ENCODE measurements at places on chromosomes 11 and 22.

DNA sequence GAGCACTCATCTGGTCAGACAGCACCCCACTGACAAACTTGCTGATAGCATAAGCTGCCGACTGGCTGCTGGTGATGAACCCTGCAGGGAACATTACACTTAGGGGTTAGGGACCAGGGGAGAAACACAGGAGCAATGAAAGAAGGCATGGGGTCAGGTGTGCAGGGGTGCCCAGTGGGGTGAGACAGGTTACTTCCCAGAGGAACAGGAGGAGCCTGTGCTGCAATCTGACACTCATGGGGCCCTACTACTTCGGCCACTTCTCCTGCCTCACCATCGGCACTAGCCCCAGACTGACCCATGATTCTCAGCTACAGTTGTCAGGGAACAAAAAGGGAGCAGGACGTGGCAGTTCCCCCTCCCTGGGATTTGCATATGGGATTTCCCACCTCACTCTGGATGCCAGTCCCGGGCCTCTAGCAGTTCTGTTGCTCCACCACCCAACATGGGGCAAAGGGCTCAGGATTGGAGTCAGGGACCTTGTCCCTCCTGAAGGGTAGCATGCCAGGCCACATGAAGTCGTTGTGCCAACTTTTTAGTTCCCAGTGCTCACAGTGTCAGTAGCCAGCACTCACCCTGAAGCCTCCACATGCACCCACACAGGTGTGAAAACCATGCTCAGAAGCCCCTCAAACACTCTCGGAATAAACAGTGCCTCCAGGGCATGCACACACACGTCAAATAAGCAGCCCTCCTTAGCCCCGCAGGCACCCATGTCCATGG, 2.2 kb downstream of the SLC37A4 start:
- peak overlapping the region; percentile 84 for H3K4me3 ChIP-seq
- peaks cover 32% of the 10 kb centered on the region for H3K4me1 ChIP-seq
- H3K36me3 ChIP-seq: peaks cover 8% of the 10 kb centered on the region
- H3K27me3 ChIP-seq: no peaks in the 10 kb centered on the region
- no peak for DNase-seq
- H3K27ac ChIP-seq: no peak overlapping the region

GRCh38 chr11:69155302-69156234, at the start of gene SMIM38:
Gene SMIM38, plus strand, starts transcription at chr11:69155935. Its CDS starts 1,912 bp downstream, at chr11:69157847.
- DNase-seq: no peak
- H3K36me3 ChIP-seq: no peaks in the 10 kb centered on the region
- no peak within 1 kb of the TSS for H3K4me3 ChIP-seq
- no peaks in the 10 kb centered on the region for H3K4me1 ChIP-seq
- peaks cover 15% of the 10 kb centered on the region for H3K27me3 ChIP-seq
- H3K27ac ChIP-seq: no peak within 1 kb of the TSS

DNA sequence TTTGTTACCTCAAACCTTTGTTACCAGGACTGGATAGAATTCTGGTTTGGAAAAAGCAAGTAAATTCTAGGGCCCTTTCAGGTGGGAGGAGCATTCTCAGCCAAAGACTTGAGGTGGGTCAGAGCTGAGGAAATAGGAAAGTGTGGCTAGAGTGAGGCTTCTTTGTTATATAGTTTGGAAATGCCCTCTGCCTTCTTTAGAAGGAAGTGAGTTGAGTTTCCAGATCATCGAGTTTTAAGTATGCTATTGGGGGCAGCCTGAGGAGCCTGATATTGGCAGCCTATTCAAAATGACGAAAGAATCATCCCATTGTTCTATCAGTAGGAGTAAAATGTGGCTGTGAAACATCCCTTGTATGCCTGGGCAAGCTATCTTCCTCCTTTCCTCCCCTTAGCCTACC, 134.1 kb downstream of the ARHGAP42 start:
- H3K4me3 ChIP-seq: no peak overlapping the region
- H3K27ac ChIP-seq: no peak overlapping the region
- no peaks in the 10 kb centered on the region for H3K4me1 ChIP-seq

DNA sequence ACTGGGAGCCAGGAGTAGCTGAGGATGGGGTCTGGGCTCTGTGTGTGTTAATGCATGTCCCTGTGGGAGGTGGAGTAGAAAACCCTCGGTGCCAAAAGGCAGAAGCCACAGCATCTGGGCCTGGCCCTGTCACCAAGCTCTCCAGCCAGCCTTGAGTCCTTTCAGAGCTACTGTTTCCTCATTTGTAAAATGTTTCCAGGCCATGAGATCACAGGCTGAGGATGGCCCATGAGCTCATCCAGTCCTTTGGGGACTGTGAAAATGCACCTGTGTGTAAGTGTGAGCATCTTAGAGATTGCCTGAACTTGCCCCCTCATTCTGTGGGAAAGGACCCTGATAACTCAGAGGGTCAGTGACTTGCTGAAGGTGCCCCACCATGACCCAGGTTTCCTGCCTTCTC, 9.1 kb downstream of the ANKK1 start:
- no peaks in the 10 kb centered on the region for H3K36me3 ChIP-seq
- no peak overlapping the region for H3K27ac ChIP-seq
- peaks cover 2% of the 10 kb centered on the region for H3K27me3 ChIP-seq
- H3K4me3 ChIP-seq: no peak overlapping the region
- no peak for DNase-seq

GRCh38 chr11:119716582-119717498, 12.2 kb downstream of the NECTIN1 start:
- no peak for DNase-seq
- H3K27ac ChIP-seq: no peak overlapping the region
- H3K4me3 ChIP-seq: no peak overlapping the region
- H3K4me1 ChIP-seq: no peaks in the 10 kb centered on the region
- H3K27me3 ChIP-seq: peaks cover 3% of the 10 kb centered on the region
- H3K36me3 ChIP-seq: no peaks in the 10 kb centered on the region

DNA sequence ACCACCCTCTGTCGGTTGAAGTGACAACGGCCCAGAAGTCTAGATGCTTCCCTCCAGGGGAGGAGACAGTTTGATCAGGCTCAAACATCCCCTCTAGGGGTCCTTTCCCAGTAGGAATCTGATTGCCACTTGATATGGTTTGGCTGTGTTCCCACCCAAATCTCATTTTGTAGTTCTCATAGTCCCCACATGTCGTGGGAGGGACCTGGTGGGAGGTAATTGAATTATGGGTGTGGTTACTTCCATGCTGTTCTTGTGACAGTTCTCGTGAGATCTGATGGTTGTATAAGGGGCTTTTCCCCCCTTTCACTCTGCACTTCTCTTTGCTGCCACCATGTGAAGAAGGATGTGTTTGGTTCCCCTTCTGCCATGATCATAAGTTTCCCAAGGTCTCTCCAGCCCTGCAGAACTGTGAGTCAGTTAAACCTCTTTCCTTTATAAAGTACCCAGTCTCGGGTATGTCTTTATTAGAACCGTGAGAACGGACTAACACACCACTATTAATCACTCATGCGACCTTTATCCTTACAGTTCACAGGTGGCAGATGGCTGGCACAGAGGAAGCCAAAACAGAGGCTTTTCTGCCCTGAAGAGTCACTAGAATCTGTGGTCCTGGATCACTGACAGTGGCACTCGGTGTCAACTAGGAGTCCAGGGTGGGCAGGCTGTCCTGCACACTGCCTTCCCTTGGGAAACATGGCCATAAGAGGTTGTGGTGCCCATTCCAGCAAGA, 21.6 kb downstream of the ASPHD2 start:
- H3K36me3 ChIP-seq: no peaks in the 10 kb centered on the region
- no peaks in the 10 kb centered on the region for H3K4me1 ChIP-seq
- H3K4me3 ChIP-seq: no peak overlapping the region
- H3K27ac ChIP-seq: no peak overlapping the region
- H3K27me3 ChIP-seq: no peaks in the 10 kb centered on the region
- no peak for DNase-seq

DNA sequence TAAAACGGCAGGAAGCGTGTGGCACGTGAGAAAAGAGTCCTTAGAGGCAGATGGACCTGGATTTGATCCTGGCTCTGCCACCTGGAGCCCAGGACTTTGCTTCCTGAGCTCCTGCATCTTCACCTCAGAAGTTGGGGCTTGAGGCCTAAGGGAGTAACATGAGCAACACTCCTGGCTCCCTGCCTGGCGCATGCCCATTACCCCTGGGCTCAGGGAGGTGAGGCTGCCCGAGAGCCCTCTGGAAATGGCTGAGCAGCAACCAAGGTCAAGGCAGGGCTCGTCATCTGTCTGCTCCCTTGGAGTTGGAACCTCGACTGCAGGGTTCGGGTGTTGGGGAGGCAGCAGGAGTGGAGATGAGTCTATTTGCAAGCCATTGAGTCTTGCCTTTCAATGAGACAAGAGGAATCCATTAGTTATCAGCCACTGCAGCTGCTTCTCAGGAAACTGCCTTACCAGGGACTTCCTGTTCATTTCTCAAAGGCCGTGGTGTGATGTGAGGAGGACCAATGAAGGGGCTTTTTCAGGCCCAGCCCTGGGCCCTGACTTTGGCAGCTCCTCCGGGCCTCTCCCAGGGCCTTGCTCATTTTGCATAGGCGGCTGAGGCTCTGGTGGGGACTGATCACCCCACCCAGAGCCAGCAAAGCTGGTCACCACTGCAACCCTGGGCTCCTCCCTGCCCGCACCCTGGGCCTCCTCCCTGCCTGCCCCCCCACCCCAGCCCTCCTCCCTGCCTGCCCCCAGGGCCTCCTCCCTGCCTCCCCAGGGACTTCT, 6.4 kb downstream of the FADS2 start:
- H3K27ac ChIP-seq: peak overlapping the region; percentile 92
- peak overlapping the region; percentile 56 for H3K4me3 ChIP-seq
- H3K4me1 ChIP-seq: peaks cover 51% of the 10 kb centered on the region
- H3K27me3 ChIP-seq: no peaks in the 10 kb centered on the region
- no peaks in the 10 kb centered on the region for H3K36me3 ChIP-seq
- DNase-seq: peak; percentile 91

DNA sequence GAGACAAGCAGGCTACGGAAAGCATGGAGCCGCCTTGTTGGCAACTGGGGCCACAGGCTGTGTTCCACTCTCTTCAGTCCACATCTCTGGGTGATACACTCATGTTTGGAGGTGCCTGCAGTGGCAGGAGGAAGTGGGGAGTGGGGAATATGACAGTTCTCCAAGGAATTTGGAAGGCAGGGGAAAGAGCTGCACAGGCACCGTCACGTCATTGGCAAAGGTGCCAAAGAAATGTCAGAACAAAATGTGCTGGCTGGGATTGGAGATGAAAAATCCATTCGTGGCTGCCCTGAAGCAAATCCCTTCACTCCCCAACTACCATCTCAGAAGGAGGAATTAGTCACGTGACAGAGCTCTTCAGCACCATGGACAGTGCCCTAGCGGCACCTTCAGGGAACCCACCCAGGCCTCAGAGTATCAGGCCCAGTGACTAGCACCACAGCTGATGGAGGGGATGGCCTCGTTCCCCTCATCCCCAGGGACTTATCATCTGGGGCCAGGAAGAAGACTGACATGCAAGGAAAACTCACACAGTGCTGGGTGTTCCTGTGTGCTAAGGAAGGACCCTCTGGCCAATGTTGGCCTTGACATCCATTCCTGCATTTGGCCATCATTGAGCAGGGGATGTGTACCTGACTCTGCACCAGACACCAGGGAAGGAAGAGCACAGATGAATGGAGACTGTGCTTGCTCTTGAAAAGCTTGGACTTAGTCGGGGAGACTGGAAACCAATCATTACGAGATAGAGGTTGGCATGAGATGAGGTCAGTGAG, 48.5 kb upstream of the PRDM11 start:
- H3K4me1 ChIP-seq: peaks cover 48% of the 10 kb centered on the region
- no peaks in the 10 kb centered on the region for H3K36me3 ChIP-seq
- no peak for DNase-seq
- H3K27me3 ChIP-seq: peaks cover 40% of the 10 kb centered on the region
- H3K27ac ChIP-seq: no peak overlapping the region

DNA sequence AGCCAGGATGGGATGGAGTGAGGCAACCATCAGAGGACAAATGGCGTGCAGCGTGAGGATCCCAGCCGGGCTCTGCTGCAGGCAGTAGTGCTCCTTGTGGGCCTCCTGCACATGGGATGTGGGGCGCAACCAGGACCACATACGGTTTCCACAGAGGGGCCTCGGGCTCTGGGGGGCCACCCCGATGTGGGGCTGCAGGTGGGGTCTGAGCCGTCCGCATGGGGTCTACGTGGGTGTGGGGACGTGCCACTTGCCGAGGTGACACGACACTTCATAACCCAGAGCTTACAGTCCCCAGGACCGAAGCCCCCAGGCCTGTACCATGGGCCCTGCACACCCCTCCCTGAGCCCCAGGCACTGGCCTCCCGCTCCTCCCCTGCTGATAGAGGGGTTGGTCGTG, 10.8 kb downstream of the TTLL8 start:
- H3K27me3 ChIP-seq: peaks cover 14% of the 10 kb centered on the region
- peak; percentile 62 for DNase-seq
- no peaks in the 10 kb centered on the region for H3K36me3 ChIP-seq
- peaks cover 4% of the 10 kb centered on the region for H3K4me1 ChIP-seq
- H3K27ac ChIP-seq: no peak overlapping the region

GRCh38 chr11:68914761-68915160, 11.1 kb downstream of the IGHMBP2 start:
- peaks cover 12% of the 10 kb centered on the region for H3K36me3 ChIP-seq
- H3K27me3 ChIP-seq: no peaks in the 10 kb centered on the region
- no peaks in the 10 kb centered on the region for H3K4me1 ChIP-seq
- no peak overlapping the region for H3K4me3 ChIP-seq

- no peaks in the 10 kb centered on the region for H3K36me3 ChIP-seq
- no peak for DNase-seq
- H3K4me3 ChIP-seq: no peak overlapping the region
- H3K27ac ChIP-seq: no peak overlapping the region
These were observed 226.3 kb downstream of the SBF2 start for GRCh38 chr11:10067629-10068300.

GRCh38 chr11:69711822-69712801, 8.3 kb upstream of the FGF19 start:
- no peaks in the 10 kb centered on the region for H3K36me3 ChIP-seq
- peaks cover 8% of the 10 kb centered on the region for H3K4me1 ChIP-seq
- DNase-seq: no peak
- peaks cover 21% of the 10 kb centered on the region for H3K27me3 ChIP-seq
- no peak overlapping the region for H3K4me3 ChIP-seq

- no peak overlapping the region for H3K27ac ChIP-seq
- no peak overlapping the region for H3K4me3 ChIP-seq
- no peaks in the 10 kb centered on the region for H3K4me1 ChIP-seq
- H3K27me3 ChIP-seq: peaks cover 12% of the 10 kb centered on the region
- no peak for DNase-seq
These were observed 20.0 kb upstream of the TOP3B start for GRCh38 chr22:22002526-22003055.

GRCh38 chr22:46737976-46738646, at the start of gene CERK:
Gene CERK, minus strand, starts transcription at chr22:46738252. Its CDS starts 104 bp downstream, at chr22:46738148.
- peak within 1 kb of the TSS; percentile 95 for H3K27ac ChIP-seq
- H3K36me3 ChIP-seq: no peaks in the 10 kb centered on the region
- peak; percentile 78 for DNase-seq
- no peaks in the 10 kb centered on the region for H3K27me3 ChIP-seq

- peaks cover 2% of the 10 kb centered on the region for H3K27me3 ChIP-seq
- H3K4me3 ChIP-seq: no peak overlapping the region
- H3K36me3 ChIP-seq: no peaks in the 10 kb centered on the region
- H3K27ac ChIP-seq: no peak overlapping the region
These were observed 4.8 kb downstream of the ANKK1 start for GRCh38 chr11:113392236-113392921.

DNA sequence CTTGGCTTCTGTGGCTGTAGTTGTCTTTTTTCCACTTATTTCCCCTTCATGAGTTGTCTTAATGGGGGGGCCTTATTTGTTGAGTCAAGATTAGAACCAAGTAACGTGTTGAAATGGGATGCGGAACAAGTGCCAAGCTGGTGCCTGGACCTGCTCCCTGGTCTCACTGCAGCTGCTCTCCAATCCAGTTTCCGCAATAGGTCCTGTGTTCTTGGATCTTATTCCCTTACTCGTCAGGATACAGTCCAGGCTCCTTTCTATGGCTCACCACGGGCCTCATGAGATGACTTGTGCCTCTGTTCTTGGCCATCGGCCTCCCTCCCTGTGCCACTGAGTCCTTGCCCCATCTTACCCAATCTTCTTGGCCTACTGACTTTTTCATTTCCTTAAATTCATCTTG, 159.6 kb upstream of the CADM1 start:
- no peaks in the 10 kb centered on the region for H3K4me1 ChIP-seq
- H3K27ac ChIP-seq: no peak overlapping the region
- no peaks in the 10 kb centered on the region for H3K36me3 ChIP-seq
- no peak overlapping the region for H3K4me3 ChIP-seq
- peaks cover 18% of the 10 kb centered on the region for H3K27me3 ChIP-seq
- no peak for DNase-seq
